ENCODE measurements at places on chromosomes 12 and 14. TPM values are rescaled to one million over a fixed set of nuclear protein-coding genes. Genes with fewer than 3 reads are reported as not detected.

Gene MYH6
- total RNA-seq = 0.13 TPM

Gene DDX47
- total RNA-seq = 78.2 TPM

Gene MDGA2
- total RNA-seq = 2.1 TPM

Gene KRT71
- total RNA-seq = not detected

Gene KITLG
- 12.1 TPM for total RNA-seq

GRCh38 chr12:46369474-46370379 is 2.8 kb downstream of the SLC38A2 start:
- no peak for DNase-seq
- peaks cover 64% of the 10 kb centered on the region for H3K36me3 ChIP-seq
- H3K4me3 ChIP-seq = peak overlapping the region; percentile 97
- no peaks in the 10 kb centered on the region for H3K27me3 ChIP-seq

DNA sequence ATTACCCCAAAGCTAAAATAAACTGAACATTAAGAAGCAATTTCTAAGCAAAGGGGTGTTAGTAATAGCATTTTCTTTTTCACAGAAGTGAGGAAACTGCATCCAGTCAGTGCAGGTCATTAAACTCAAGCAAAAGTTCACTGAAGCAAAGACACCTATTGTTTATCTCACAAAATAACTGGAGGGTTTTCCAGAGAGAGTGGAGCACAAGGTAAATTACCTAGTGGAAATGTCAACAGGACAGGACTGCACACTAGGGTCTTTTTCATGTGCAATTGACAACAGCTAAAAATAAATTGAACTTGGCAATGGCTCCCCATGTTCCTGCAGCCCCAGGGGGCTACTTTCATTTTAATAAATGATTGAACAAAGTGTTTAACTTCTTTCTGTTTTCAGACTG is 742.0 kb downstream of the GALC start:
- DNase-seq = no peak
- H3K27me3 ChIP-seq = no peaks in the 10 kb centered on the region
- H3K4me1 ChIP-seq = no peaks in the 10 kb centered on the region
- no peak overlapping the region for H3K4me3 ChIP-seq
- H3K27ac ChIP-seq = no peak overlapping the region
- H3K36me3 ChIP-seq = no peaks in the 10 kb centered on the region

DNA sequence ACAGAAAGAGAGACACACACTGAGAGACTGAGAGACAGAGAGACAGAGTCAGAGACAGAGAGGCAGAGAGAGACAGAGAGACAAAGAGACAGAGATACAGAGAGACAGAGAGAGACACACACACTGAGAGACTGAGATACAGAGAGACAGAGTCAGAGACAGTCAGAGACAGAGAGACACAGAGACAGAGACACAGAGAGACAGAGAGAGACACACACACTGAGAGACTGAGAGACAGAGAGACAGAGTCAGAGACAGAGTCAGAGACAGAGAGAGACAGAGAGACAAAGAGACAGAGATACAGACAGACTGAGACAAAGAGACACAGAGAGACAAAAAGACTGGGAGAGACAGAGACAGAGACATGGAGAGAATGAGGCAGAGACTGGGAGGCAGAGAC is 90.0 kb downstream of the GALNT9 start:
- no peaks in the 10 kb centered on the region for H3K36me3 ChIP-seq
- DNase-seq = no peak
- H3K4me1 ChIP-seq = no peaks in the 10 kb centered on the region
- no peak overlapping the region for H3K4me3 ChIP-seq
- no peak overlapping the region for H3K27ac ChIP-seq

DNA sequence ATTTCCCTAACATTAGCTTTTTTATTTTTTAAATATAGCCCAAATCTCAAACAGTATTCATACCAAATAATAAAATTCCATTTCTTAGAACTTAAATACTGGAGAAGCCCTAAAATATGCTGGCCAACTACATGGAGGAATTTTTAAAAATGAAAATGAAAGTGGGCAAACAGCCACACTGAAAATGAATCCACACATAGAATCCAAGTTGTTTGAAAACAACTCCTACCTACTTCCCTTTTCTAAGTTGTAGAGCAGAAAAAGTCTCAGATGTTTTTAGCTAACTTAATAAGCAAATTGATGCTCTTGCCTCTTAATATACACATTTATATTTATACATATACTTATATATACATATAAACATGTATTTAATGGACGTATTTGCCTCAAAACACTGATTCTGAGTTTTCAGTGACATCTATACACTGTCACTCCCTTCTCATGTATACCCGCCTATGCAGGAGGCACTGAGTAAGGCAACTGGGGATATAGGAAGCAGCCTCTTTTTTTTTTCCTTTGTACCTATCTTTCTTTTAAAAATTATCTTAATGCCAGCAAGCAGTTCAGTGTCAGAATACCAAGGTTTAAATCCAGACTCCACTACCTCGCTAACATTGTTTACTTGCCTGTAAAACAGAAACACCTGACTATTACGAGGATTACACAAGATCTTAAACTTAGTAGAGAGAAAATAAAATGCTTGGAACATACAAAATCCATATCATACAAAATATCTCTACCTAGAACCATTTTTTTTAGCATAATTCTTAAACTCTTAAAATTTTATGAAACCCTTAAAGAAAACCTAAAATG is 13.3 kb downstream of the DICER1 start:
- H3K27ac ChIP-seq = no peak overlapping the region
- DNase-seq = no peak
- no peaks in the 10 kb centered on the region for H3K27me3 ChIP-seq
- H3K36me3 ChIP-seq = peaks cover 14% of the 10 kb centered on the region
- no peak overlapping the region for H3K4me3 ChIP-seq
- H3K4me1 ChIP-seq = peaks cover 12% of the 10 kb centered on the region

DNA sequence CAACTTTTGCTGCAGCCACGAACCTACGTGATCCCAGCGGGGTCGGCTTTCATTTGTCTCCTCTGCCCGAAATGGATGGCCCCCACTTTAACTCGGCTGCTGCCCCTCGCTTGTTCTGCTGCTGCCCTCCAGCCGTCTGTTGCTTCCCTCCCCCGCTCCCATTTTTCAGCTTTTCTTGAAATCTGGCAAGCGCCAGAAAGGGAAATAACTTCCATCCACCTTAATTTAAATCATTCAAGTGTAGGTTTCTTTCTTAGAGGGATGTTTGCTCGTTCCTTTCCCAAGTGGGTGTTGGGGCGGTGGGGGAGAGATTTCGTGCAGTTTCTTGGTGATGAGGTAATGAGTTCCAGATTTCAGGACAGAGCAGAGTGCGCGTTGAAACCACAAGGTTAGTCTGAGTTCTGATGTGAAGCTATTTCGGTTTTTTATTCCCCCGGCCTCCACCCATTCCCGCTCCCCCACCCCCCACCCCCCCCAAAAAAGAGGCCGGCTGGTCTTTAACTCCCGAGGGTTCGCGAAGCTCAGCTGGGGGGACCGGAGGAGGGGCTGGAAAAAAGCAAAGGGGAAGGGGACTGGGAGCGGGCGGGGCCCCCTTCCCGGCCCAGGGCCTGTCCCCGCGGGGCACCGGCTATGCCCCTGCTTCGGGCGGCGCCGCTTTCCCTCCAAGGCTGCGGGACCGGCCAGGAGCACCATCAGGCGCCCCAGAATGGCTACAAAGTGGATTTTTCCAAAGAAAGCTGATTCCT is 2.2 kb upstream of the ZFP36L1 start:
- no peak for DNase-seq
- peaks cover 5% of the 10 kb centered on the region for H3K4me1 ChIP-seq
- H3K4me3 ChIP-seq = peak overlapping the region; percentile 99
- no peaks in the 10 kb centered on the region for H3K27me3 ChIP-seq
- H3K27ac ChIP-seq = peak overlapping the region; percentile 93

GRCh38 chr14:76842414-76842813 is 16.2 kb downstream of the LRRC74A start:
- H3K4me3 ChIP-seq = no peak overlapping the region
- DNase-seq = no peak
- H3K27me3 ChIP-seq = no peaks in the 10 kb centered on the region
- no peak overlapping the region for H3K27ac ChIP-seq
- no peaks in the 10 kb centered on the region for H3K4me1 ChIP-seq

GRCh38 chr12:65902500-65902899 is 78.2 kb downstream of the HMGA2 start:
- H3K36me3 ChIP-seq = no peaks in the 10 kb centered on the region
- H3K4me3 ChIP-seq = no peak overlapping the region
- DNase-seq = no peak
- no peak overlapping the region for H3K27ac ChIP-seq
- peaks cover 7% of the 10 kb centered on the region for H3K4me1 ChIP-seq
- H3K27me3 ChIP-seq = no peaks in the 10 kb centered on the region

Measured in H9 (cell line).